Brain pericyte (primary cell): ENCODE measurements at places on chromosomes 2 and 18.

DNA sequence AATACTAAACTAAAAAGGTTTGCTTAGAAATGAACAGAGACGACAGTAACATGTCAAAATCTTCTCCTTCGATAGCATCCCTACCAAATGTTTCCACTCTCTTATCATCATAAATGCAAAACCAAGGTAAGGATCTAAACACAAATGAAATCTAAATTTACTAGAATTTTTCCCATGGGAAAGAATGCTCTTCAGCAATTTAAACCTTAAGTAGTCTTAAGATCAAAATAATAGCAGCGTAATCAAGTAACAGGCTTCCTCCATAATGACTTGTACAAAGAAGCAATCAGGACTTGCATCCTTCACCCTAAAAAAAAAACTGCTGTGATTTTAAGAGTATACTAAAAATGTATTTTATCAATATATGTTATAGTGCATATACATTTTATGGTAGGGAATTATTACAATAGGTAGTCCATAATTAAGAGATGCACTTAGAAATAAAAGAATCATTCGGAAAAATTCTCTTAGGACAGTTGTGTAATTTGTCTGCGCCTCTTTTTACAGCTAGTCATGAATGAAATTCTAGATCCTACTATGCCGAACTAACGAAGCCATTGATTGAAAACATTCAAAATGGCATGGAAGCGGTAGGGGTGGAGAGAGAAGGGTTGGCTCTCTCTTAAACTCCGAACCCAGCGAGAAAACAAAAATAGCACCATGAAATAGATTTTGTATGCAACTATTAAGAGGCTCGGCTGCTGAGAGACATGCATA, 1.3 kb downstream of the PGAP1 start:
- no peak for DNase-seq

DNA sequence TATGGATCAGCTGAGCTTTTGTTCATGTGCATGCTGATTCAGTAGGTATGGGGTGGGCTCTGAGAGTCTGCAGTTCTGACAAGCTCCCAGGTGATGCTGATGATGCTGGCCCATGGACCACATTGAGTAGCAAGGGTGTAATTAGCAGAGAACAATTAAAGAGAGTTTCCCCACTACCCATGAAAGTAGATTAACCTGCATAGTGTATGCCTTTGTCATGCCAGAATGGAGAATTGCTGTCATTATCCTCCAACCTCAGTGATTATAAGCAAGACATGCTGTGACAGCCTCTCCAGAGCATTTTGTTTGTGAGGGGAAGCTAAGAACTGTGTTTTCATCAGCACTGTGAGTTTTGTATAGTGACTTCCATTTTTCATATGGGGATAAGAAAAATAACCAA, 59.5 kb upstream of the LYPD1 start:
- DNase-seq = no peak

GRCh38 chr2:33620-34019, 12.7 kb downstream of the FAM110C start:
- no peak for DNase-seq

- DNase-seq = no peak
Measured at GRCh38 chr2:27214941-27215340, 2.2 kb upstream of the CAD start.

DNA sequence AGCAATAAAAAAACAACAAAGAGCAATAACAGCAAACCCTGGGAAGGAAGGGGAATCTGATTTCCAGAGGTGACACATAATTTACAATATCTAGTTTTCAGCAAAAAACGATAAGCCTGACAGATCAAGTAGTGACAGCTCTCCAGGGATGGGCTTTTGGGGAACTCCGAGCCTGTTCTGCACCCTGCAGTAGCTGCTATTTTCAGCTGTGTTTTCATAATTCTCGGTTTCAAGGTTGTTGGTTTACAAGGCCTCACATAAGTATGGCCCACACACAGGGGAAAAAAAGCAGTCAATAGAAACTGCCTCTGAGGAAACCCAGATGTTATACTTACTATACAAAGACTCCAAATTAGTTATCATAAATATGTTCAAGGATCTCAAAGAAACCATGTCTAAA, 67.7 kb upstream of the CTLA4 start:
- no peak for DNase-seq

GRCh38 chr2:30968660-30969397, 161.6 kb upstream of the CAPN13 start:
- DNase-seq = no peak

DNA sequence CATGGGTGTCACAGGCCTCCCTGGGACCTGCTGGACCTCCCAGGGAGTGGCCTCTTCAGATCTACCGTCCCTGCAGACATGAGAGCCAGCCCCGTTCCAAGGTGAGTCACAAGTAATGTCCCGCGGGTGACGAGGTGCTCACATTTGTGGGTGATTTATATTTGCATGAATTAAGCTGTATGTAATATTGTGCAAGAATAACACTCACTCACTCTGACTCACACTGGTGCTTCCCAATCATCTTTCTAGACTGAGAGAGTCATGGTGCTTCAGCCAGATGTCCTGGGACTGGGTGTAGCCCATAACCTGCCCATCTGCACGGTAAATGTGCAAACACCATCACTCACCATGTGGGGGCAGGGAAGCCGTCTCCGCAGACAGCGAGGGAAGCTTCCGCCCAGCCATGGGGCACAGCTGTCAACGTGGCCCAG, 347.5 kb upstream of the SALL3 start:
- no peak for DNase-seq

- no peak for DNase-seq
Measured at GRCh38 chr18:79634593-79635426, 44.8 kb upstream of the CTDP1 start.

GRCh38 chr2:168466834-168467565, 10.9 kb downstream of the CERS6 start:
- DNase-seq = no peak

DNA sequence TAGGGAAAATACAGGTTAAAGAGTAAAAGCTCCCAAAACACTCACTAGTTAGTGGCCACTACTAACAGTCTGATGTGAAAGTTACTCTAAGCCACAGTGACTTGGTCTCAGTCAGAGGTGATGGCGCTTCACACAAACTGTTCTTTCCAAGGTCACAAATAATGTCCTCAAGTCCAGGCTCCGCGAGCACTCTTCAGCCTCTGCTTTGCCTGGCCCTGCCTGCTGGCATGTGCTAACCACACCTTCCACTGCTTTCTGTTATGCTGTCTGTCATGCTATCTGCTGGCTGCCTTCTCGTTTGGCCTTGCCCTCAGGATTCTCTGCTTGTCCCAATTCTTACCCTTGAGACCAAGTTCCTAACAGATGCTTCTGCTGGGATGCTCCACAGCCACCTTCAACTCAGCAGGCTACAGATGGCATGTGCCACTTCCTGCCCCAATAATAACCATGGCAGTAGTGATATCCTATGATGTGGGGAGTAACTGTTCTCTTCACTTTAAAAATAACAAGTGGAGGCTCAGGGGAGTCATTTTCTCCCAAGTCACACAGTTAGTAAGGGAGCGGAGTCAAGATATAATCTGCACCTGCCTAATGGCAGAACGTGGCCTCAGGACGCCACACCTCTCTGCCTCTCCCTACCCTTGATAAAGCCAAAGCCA, 75.7 kb downstream of the ZAP70 start:
- no peak for DNase-seq

DNA sequence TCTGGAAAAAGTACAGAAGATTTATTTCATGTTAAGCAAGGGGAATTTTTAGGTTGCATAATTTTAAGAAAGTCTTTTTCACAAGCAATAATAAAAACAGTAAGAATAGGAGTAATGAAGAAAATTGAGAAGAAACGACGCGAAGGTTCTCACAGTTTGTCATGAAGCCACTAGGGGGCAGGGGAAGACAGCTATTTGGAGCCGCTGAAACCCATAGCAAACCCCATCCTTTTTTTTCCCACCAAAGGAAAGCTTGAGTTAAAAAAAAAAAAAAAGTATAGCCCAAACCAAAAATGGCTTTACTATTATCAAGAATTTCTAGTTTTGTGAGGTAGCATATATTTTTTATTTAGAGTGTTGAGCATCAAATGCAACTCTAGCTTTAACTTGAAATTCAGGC, 300.9 kb downstream of the PHLPP1 start:
- DNase-seq = no peak

DNA sequence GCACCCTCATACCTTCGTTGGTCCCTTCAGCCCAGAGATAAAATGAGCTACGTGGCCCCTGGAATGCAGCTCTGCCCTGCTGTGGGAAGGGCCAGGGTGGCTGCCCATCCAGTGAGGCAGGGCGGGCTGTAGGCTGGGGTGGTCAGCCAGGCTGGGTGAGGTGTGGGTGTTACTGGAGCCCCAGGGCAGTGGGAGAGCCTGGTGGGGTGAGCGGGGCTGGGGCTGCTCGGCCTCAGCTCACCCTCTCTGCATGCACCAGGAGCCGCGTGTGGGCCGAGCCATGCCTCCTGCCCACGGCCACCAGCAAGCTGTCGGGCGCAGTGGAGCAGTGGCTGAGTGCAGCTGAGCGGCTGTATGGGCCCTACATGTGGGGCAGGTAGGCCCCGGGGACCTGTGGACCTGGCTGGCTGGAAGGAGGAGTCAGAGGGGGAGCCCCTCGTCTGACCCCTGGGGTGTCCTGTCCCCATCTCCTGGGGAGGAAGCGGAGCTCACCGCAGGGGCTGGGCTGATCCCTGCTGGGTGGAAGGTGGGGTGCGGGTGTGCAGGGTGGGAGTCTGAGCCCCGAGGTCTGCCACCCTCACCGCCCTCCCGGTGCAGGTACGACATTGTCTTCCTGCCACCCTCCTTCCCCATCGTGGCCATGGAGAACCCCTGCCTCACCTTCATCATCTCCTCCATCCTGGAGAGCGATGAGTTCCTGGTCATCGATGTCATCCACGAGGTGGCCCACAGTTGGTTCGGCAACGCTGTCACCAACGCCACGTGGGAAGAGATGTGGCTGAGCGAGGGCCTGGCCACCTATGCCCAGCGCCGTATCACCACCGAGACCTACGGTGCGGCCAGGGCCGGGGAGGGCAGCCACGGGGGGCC, 5.5 kb downstream of the RNPEPL1 start:
- no peak for DNase-seq

DNA sequence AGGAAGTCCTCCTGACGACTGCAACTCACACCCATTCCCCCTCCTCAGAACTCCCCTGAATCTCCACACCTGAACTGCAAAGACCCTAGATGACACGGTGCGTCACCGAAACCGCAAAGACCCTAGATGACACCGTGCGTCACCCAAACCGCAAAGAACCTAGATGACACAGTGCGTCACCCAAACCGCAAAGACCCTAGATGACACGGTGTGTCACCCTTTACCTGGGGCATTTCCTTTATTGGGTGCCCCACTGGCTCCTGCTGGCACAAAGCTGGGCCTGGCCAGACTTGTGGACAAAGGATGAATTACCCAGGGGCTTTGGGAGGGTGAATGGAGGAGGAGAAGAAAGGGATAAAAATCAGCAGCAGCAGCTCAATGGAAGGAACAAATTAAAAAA, 123.8 kb downstream of the CELF4 start:
- no peak for DNase-seq

DNA sequence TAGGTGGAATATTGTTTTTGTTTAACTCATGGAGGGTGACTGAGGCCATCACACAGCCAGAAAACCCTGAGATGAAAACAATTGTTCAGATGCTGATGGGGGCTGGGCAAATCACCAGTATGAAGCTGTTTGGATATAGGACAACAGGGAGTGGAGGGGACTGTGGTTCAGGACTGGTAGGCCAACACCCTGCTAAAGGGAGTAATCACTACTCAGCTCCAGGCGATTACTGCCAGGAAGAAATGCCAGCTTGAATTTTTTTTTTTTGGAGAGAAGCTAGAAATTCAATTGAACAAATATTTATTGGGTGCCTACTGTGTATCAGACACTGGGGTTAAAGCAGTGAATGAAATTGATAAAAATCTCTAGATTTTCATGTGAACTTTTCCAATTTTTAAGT, 37.4 kb downstream of the TNP1 start:
- DNase-seq = no peak

DNA sequence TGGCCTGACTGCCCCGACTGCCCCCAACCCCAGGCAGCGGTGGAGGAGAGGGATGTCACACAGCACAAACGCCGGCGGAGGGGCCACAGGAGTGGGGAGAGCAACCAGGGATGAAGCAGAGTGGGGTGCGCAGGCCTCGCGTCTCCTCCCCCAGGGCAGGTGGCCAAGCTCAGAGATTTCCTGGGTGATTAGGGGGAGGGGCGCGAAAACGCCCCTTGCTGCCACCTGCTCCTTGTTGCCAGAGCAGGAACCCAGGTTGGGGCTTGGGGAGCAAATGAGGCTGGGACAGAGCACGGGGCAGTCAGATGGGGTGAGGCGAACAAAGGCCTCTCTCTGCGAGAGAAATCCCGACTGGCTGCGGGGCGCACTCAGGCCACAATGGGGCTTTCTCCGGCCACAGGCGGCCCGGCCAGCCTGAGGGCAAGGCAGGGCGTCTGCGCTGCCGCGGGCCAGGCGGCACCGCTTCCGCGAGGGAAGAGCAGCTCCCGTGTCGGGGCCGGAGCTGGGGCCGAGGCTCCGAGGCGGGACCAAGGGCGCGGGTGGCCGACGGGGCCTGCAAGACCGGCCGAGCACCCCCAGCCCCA, 11.5 kb downstream of the TEX44 start:
- no peak for DNase-seq

DNA sequence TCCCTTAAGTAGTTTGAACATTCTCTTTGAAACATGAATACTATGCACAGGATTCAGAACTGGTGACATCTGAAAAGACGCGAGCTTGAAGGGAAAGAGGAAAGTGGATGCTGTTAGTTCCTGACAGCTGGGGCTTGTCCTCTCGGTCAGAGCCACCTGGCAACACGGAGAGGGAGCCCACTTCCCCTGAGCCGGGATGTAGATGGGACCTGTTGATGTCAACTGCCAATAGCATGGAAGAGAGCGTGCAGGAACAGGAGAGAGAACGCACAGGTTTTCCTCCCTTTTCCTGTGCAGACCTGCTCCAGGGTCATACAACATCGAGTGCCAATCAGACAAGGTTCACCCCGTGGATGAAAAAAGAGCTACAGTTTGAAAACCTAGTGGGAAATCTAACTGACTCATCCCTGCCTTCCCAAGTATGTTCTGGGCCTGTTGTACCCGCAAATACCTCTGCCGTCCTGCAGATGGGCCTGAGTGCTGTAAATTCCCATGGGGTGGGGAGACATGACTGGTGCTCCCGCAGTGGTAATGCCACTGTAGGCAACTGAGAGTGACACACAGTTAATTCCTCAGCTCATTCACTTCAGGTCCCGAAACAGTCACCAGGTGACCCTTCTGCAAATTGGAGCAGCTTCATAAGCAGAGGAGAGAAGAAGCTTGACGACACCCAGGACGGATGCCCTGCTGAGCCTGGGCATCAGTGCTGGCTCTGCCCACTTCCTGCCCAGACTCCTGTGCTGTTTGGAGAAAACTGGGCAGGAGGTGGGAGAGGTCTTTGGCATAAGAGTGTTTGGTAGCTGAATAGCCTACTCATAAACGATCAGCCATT, 13.9 kb upstream of the MBP start:
- DNase-seq = no peak

DNA sequence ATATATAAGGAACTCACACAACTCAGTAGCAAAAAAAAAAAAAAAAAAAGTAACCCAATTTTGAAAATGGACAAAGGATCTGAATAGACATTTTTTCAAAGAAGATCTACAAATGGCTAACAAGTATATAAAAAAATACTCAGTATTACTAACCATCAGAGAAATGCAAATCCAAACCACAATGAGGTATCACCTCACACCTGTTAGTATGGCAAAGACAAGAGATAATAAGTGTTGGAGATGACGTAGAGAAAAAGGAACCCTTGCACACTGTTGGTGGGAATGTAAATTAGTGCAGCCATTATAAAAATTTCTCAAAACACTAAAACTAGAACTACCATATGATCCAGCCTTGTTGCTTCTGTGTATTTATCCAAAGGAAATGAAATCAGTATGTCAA, 5.8 kb upstream of the CNDP1 start:
- no peak for DNase-seq

GRCh38 chr2:112601754-112602153, 17.3 kb downstream of the CHCHD5 start:
- DNase-seq = no peak
